BJ (cell line): ENCODE measurements at places on chromosomes 16 and 17. TPM values are rescaled to one million over a fixed set of nuclear protein-coding genes. Genes with fewer than 3 reads are reported as not detected.

The ATP1B2 gene
- not detected in 2 replicates for polyA plus RNA-seq

The TMEM11 gene
- polyA plus RNA-seq: 54.5 and 69.5 TPM in 2 replicates

The PPY gene
- not detected in 2 replicates for polyA plus RNA-seq

The TAT gene
- polyA plus RNA-seq: not detected in 2 replicates

The COG7 gene
- 22.5 and 31.2 TPM in 2 replicates for polyA plus RNA-seq

The GLIS2 gene
- 4.8 and 8.8 TPM in 2 replicates for polyA plus RNA-seq

The CDH13 gene
- 86.2 and 113 TPM in 2 replicates for polyA plus RNA-seq

The LRRC75A gene
- 0.82 and 1.3 TPM in 2 replicates for polyA plus RNA-seq

The KRT17 gene
- 25.2 and 34.7 TPM in 2 replicates for polyA plus RNA-seq

GRCh38 chr16:30355954-30356308 lies 823 bp upstream of the CD2BP2 start:
- no peak for DNase-seq

DNA sequence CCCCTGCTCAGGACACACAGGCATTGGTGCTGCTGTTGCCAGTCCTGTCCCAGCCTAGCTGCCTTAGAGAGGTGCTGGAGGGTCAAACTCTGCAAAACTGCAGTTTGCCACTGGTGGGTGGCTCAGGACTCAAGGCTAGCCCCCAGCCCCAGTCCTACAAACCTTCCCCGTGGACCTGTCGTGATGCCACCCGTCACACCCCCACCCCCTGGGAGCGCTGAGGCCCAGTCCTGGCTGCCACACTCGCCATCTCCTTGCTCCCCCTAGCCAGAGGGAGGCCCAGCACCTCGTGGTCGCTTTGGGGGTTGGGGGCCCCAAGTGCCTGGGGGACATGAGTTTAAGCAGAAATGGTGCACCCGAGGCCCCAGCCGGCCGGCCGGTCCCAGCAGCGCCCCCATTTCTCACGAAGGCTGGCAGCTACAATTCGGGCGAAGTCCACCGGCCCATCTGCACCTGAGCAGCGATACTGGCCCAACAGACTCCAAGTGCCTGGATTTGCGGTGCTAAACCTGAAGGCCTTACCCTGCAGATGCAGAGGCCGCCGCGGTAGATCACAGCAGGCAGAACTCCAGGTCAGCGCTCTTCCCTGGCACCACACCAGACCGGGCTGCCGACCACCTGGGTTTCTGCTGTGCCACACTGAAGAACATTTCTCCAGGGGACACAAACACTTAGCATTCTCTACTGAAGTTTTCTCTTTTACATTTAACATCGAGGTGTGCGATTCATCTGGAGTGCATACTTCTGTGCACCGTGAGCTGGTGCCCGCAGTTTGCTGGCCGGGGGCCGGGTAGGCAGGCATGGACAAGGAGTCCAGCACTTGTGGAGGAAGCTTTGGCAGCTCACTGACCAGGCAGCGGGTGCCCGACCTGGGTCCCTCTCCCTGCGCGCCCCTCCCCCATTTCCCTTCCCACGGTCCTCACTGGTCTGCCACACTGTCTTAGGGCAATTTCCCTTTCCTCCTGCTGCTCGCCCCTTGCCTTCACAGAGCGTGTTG lies 130.0 kb downstream of the KCNJ12 start:
- no peak for DNase-seq

DNA sequence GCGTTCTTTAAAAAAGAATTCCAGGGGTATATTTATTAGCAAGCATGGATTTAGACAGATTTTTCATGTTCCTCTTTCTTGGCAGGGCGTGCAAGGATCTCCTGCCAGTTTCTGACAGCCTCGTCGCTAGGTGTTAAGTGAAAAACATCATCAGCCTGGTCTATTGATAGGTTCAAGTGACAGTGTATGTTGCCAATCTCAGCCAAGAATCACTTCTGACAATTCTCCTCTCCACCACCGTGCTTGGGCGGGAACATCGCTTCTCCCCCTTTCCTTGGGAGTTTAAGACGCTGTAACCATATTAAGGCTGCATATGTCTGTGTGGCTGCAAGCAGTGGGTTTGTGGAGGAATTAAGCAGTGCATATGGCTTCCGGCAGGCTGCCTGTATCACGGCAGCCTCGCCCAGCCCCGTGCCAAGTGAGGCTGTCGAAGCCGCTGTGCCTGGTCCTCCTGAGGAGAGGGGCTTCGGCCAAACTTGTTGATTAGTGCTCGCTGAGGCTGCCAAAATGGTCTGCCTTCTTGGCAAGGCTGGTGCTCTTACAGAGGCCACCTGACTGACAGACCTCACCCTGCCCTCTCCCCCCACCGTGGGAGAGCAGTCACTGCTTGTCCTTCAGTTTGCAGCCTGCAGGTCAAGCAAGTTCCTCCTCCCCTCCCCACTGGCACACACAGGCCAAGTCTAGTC lies 132.2 kb upstream of the MPHOSPH6 start:
- DNase-seq: no peak

DNA sequence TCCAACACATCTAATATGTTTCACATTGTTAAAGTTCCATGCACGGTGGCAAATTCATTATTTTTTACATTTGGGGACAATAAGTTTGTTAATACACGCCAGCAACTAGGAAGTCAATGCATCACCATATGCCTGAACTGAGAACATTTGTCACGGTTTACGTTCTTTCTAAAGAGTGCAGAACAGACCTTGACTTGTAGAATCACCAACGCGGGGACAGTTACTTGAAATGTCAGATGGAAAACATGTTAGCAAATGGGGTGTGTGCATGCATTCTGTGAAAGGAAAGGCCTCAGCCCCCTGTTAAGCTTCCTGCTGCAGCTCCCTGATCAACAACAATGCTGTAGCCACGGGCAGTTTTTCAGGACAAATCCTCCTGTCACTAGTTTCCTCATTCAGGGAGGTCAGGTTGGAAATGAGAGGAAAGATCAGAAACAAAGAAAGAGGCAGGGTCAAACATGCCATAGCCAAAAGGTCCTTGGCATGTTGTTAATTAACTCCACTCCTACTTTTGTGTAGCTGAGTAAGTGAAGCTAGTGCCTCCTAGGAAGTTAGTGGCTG lies 18.4 kb downstream of the SMIM36 start:
- DNase-seq: no peak

- DNase-seq: no peak
Measured at GRCh38 chr16:65675161-65675560, 553.3 kb upstream of the CDH11 start.

GRCh38 chr17:3834811-3835210 lies 11.2 kb downstream of the NCBP3 start:
- DNase-seq: no peak

GRCh38 chr16:10729104-10730048 lies 14.3 kb upstream of the NUBP1 start:
- DNase-seq: no peak

DNA sequence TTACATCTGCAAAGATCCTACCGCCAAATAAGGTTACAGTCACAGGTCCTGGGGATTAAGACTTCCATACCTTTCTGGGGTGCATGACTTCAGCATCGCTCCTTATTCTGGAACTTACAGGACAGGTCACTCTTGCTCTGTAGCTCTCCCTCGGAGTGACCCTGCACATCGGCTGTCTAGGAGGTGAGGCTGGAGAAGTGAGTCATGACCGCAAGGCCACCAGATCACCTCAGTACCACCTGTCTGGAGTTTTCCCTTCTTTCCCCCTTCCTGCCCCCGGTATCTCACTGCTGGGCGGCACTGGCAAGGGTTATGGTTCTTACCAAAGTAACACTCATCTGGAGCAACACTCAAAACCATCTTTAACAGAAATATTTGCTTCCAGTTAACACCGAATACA lies 374.8 kb downstream of the SLC39A11 start:
- DNase-seq: no peak

- DNase-seq: no peak
Measured at GRCh38 chr17:5329784-5330557, 47.9 kb downstream of the RABEP1 start.

DNA sequence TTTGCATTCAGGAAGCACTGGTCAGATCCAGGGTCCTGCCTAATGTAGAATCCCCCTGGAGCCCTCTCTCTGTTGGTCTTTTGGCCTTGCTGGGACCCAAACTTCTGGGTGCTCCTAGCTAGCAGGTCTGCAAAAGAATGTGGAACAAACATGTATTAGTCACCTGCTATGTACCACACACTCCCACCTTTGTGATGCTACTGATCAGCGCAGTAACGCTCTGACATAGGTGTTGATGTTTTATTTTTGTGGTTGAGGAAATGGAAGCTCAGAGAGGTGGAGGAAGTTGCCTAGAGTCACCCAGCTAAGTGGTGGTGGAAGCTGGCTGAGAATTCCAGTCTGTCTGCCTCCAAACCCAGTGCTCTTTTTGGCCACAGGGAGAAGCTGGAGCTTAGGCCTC lies 35.8 kb upstream of the LGALS9 start:
- no peak for DNase-seq
